ENCODE measurements at places on chromosomes 11 and 22.
A peak's percentile ranks its signal among the peaks of the same experiment; 100 is the strongest.

DNA sequence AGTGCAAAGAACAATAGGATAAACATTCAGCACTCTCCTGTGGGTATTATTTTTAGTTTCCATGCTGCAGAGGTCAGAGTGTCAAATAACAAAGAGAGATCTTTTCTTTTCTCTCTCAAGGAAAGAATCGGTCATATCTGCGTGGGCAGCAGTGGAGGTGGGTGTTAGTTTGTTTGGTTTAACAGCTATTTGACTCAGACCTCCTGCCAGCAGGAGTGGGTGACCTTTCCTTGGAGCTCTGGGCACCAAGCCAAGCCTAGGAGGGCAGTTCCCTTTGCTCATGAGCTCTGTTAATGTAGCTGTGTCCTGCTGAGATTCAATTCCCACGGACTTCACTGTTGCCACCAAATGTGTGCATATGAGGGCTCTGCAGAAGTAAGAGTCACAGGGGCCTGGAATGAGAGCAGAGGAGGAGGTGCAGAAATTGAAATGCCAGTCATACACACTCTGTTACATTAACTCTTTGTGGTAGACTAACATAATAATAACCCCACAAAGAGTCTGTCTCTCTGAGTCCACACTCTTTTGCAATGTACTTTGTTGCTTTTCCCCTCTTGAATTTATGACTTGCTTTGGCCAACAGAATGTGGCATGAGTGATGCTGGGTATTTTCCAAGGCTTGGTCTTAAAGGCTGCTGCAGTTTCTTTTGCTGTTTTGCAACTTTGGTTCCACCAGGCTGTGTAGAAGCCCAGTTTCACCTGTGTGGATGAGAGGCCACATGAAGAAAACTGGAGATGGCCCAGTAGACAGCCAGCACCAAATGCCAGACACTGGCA lies 76.0 kb upstream of the GRK3 start:
- DNase-seq: peak; percentile 25

GRCh38 chr11:63985812-63986155 lies 454 bp upstream of the OTUB1 start:
- no peak for DNase-seq

- peak; percentile 62 for DNase-seq
Measured at GRCh38 chr11:102729849-102730815, 5.4 kb upstream of the MMP8 start.

GRCh38 chr11:44793350-44794090 lies 66.8 kb downstream of the TSPAN18 start:
- peak; percentile 91 for DNase-seq

DNA sequence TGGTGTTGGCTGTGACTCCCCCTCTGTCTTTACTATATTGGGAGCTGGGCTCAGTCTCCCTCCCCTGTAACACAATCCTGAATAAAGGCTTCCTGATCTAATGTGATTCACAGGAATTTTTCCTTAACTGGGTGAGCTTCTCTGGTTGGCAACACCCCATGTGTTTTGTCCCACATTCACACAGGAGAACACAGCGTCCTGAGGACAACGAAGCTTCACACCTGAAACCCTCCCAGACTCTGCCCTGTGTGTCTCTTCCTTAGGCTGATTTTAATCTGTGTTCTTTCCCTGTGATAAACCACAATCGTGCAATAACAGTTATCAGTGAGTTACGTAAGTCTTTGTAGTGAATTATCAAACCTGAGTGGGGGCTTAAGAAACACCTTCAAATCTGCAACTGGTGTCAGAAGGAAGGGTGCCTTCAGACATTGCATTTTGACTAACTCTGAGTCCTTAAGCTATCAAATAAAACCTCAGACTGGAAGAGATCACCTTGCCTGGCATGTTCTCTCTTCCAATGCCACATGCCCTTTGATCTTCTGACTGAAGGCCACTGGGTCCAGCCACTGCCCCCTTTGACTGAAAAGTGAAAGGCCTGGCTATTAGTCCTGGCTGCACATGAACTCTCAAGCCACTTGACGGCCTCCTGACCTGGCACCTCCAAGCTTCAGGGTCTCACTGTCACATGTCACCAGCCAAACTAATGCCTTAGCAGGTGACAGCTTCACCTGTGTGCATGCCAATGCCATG lies 17.3 kb downstream of the APOL3 start:
- DNase-seq: no peak

- DNase-seq: peak; percentile 82
Measured at GRCh38 chr11:99015634-99016454, 4.9 kb upstream of the CNTN5 start.

DNA sequence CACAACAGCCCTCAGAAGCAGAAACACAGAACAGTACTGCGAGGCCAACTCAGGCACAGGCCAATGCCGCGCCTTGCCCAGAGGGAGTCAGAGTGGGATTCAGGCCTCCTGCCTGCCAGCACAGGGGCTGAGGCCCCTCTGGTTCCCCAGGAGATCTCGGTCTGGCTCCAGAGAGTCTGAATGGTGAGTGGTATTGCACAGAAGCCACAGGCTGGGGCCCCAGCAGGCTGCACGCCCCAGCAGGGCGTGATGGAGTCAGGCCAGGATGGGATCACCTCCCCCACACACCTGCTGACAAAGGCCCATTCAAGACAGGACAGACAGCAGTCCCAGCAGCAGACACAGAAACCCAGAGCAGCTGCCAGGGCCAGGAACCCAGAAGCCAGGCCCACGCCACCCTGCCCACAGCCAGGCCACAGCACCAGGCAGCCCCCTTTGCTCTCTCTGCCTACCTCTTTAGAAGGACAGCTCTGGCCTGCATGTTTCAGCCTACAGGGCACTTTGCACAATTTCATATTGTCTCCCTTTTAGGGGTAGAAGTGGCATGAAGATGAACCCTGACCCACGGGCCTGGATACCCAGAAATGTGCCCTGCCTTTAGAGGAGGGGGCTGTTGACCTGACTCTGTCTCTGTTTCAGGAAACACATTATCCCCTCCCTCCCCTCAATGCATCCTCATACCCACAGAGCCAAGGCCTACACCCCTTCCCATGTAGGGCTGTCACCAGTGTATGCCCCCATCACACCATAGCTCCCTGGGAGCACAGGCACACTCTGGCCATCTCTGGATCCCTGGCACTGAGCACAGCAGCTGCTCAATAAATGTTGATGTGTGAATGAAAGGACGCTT lies 6.1 kb downstream of the FXYD6 start:
- DNase-seq: no peak

DNA sequence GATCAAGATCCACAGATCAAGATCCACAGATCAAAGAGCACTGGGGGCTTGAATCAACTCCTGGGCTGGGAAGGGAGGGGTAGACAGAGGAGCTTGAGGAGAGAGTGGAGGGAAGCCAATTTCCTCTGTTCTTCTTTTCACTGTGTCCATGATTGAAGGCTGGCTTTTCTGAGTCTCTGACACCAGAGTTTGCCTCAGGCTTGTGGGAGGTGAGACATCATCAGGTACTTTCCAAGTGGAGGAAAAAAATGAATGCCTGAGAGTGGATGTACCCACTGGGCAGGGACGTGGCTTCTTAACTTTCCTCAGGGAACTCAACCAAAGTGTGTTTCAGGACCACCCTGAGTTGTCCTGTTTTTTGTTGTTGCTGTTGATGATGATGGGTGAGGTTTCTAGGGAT lies 11.0 kb upstream of the HEPHL1 start:
- no peak for DNase-seq

DNA sequence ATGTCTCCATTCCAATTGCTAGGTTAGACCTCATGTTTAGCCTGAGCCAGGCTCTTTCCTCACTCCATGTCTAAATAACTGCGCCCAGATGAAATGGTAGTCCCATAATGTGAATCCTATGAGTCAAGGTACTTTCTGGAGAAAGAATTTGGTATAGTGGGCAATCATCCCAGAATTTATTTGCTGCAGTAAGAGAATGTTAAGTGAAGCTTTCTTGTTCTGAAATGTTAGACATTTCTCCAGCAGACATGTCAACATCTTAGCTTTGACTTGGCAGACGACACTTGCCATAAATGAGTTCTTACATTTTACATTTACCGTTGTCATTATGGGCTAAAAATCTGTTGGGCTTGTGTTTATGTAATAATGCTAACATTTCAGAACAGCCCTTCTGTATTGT lies 165.2 kb downstream of the PGR start:
- no peak for DNase-seq

DNA sequence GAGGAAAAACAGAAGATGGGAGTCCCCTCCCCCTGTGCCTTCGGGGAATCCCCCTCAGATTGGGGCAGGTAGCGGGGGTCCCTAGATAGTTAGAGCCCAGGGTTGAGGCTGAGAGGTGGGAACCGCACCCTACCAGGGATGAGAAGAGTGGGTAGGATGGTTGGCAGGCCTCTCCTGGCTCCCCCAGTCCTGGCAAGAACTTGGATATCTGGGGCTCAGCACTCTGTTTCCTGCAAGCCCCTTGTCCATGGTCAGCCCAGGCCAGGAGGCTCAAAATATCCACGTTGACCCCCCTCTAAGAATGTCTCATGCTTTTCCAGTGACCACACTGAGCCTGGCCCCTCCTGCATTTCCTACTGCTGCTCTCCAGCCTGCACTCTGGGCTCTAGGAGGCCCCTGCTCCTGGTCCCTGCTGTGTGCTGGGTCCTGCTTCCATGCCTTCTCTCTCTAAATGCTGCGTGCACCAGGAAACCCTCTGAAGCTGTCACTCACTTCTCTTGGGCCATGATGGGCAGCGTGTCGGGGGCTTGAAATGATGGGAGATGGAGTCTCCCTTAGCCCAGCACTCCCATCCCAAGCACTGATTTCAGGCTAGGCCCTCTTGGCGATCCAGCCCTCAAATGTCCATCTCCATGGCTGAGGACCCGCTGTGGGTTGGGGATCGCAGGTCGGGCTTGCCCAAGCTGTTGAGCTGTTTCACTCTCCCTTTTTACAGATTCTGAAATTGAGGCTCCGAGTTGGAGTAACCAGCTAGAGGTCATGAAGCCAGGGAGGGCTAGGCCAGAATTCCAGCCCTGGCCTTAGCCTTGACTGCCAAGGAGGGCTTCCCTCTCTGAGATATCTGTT lies 2.0 kb downstream of the MAP3K11 start:
- DNase-seq: no peak

GRCh38 chr22:45318558-45319323 lies 9.0 kb downstream of the FAM118A start:
- DNase-seq: peak; percentile 62

- DNase-seq: no peak
Measured at GRCh38 chr11:70694371-70694770, 296.0 kb downstream of the CTTN start.

- DNase-seq: no peak
Measured at GRCh38 chr22:20237480-20238440, 30.4 kb downstream of the RTN4R start.

DNA sequence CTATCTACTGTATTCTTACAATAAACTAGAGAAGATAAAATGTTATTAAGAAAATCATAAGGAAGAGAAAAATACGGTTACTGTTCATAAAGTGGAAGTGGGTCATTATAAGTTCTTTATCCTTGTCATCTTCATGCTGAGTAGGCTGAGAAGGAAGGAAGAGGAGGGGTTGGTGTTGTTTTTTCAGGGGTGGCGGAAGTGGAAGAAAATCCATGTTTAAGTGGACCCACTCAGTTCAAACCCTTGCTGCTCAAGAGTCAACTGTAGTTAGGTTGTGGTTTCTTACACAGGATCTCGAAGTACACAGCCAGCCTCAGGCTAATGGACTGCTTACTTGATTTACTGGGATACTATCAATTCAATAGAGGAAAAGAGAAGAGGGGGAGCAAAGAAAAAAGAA lies 63.1 kb downstream of the PIWIL4 start:
- no peak for DNase-seq

GRCh38 chr11:26944866-26945664 lies 48.8 kb upstream of the FIBIN start:
- DNase-seq: peak; percentile 13

- no peak for DNase-seq
Measured at GRCh38 chr11:17948296-17948695, 64.6 kb downstream of the SERGEF start.

DNA sequence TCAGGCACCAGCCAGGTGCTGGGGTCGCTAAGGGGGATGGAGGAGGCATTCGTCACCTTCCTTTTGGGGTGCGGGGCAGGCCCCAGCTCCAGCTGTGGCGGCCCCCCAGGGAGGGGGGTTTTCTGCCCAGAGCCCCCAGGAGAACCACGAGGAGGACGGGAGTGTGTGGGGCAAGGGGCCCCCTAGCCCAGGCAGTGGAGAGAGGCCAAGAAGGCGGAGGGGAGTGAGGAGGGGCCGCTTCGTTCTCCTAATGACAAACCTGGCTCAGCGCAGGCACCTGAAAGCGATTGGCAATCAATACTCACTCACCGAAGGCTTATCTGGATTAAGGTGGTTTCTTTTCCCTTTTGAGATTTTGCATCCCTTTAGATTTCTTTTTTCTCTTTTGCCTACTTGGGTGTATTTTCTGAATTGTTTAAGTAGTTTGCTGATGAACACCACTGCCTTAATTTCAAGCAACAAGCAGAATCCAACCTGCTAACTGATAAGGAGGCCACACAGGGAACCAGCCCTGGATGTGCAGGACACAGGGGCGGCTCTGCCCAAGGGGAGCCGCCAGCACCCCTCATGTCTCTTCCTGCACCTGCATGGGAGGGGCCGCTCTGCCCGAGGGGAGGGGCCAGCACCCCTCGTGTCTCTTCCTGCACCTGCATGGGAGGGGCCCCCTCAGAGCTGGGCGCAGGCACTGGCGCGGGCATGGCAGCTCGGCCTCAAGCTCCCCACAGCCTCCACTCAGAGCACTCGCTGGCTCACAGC lies 122.3 kb downstream of the BRD1 start:
- no peak for DNase-seq

- DNase-seq: no peak
Measured at GRCh38 chr22:21981874-21982273, 713 bp downstream of the TOP3B start.

DNA sequence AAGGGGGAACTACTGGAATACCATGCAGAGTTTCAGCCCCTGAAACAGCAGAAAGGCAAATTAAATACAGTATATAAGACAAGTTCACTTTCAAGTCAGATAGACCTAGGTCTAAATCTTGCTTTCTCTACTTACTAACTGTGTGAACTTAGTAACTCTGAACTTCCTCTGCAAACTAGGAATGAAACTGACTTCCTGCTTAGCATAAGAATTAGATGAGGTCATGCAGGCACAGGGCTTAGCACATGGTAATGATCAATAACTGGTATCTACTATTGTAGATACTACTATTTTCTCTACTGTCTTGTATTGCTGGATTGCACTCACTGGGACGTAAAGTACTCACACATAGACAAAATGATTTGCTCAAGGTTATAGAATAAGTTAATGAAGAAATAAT lies 51.5 kb upstream of the MTNR1B start:
- DNase-seq: no peak
